ENCODE measurements at places on chromosomes 11 and 22.
A peak's percentile ranks its signal among the peaks of the same experiment; 100 is the strongest.

GRCh38 chr11:120985718-120986569, 38.0 kb upstream of the TBCEL start:
- peak; percentile 44 for DNase-seq

- DNase-seq: no peak
These were observed 12.0 kb upstream of the TMPRSS13 start for GRCh38 chr11:117941163-117941707.

DNA sequence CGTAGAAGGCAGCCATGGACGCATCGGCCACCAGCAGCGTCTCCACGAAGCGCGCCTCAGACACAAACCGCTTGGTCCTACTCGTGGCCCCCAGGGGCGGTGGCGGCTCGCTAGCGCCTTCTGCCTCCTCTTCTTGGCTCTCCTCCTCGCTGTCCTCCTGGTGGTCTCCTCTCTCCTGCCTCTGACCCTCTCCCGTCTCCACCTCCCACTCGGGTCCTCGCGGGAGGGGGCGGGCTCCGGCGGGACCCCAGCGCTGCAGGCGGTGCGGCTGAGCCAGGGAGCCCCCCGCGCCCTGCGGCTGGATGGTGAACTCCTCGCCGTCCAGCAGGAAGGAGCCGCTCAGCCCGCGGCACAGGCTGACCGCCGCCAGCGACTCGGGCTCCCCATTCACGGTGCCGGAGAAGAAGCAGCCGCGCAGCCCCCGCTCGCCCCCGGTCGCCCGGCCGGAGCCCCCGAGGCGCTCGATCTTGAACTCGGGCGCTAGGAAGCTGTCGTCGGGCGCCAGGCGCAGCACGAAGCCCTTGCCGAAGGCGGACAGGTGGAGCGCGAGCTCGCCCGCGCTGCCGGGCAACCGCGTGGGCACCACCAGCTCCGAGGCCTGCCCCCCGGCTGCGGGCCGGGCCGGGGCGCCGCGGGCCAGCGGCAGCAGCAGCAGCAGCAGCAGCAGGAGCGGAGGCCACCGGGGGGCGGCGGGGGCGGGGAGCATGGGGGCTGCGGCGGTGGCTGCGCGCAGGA, 661 bp downstream of the ADAMTS8 start:
- no peak for DNase-seq

DNA sequence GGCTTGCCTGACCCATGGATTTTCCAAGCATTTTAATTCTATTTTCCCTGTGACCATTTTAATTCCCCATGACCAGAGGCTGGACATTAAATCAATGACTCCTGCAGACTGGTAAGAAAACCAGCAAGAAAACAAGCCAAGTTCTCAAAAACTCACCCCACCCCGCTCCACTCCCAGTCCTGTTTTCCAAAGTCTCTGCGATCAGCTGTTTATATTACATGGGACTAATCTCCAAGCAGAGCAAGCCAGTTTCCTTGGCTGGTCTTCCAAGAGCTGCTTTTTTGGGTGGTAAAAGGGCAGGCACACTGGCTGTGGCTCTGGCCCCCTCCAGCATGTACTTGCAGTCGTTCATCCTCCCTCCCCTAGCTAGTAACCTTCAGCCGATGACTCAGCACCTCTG, 97.9 kb downstream of the RRAS2 start:
- no peak for DNase-seq

GRCh38 chr11:115873813-115874212, 369.6 kb upstream of the CADM1 start:
- DNase-seq: no peak

GRCh38 chr22:40673017-40673416, 6.3 kb upstream of the MCHR1 start:
- no peak for DNase-seq

- DNase-seq: no peak
These were observed 36.3 kb upstream of the JAM3 start for GRCh38 chr11:134032501-134033091.

DNA sequence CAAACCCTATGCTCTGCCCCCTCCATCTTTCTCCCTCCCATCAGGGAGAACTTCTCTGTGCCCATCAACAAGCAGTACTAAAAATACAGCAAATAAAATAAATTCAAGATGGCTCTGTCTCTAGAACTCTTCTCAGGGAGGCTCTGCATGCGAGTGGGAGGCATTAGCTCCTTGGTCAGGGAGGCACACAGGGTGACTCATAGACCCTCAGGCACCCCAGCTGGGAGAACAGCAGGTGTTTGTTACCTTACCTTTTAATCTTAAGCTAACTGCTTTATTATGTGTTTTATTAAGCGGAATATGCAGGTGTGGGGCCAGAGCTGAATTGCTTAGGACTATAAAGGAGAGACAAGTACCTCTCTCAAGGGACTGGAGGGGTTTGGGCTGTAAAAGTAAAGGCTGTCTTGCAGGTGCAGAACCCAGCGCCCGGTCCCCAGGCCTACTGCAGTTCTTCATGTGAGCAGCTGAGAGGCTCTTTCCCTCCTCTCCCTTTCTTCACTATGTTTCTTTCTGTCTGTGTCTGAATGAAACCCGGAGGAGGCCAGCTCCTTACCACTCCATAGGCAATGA, 20.8 kb downstream of the CSNK2A3 start:
- DNase-seq: no peak

DNA sequence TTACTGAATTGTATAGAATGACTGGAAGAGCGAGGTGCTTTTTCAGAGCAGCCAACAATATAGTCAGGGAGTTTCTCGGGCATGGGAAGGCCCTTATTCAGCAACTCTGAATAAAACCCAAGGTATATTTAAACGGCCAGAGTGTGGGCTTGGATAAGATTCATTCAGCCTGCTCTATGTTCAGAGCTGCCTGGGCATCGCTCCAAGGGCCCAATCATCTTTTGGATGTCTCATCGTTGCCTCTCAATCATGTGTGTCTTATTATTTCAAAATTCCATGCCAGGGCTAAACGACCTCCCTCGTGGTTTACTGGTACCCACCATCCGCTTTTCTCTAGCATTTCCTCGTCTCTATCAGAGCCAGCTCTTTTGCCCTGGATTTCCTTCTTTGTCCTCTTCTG, 19.5 kb upstream of the NTM start:
- no peak for DNase-seq

DNA sequence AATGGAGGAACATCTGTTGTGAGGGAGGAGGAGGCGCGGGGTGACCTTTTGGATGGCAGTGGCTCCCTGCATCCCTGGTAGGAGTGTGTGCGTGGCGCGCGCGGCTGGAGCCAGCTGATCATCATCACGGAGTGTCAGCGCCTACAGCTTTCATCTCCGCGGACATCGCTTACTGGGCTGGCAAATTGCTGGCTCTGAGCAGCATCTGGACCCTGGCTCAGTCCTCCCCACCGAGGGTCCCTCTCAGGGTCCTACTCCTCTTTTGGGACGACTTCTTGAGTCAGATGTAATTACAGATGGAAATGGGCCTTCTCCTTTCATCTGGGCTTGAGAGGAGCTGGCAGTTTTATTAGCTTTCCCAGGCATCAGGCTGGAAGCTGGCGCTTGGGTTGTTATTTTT, 85.3 kb downstream of the CACNA1I start:
- DNase-seq: no peak

GRCh38 chr11:73976451-73977151, 6.0 kb downstream of the UCP2 start:
- DNase-seq: no peak

- DNase-seq: no peak
These were observed 34.2 kb upstream of the PLET1 start for GRCh38 chr11:112294688-112295340.

GRCh38 chr11:35912883-35913624, 30.8 kb upstream of the LDLRAD3 start:
- DNase-seq: no peak

- DNase-seq: no peak
These were observed 22.1 kb upstream of the OR5M8 start for GRCh38 chr11:56513280-56513679.

GRCh38 chr11:121965330-121965729, 150.7 kb downstream of the BLID start:
- no peak for DNase-seq

DNA sequence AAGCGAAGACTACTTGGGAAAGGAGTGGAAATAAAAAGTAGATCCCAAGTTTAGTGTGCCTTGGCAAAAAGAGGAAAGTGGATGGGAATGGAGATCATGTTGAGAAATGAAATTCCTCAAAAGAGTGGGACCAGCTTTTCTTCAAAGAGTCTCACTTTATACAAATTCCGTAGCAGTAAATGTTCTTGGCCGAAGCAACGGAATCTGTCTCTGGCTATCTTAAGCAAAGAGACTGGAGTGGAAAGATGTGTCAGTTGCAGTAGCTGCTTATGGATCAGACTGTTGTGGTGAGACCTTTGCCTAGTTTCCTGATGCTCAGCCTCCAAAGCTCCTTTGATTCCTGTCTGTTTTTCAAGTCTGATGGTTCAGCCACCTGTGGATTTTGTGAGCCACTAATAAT, 73.6 kb downstream of the CSTPP1 start:
- no peak for DNase-seq

DNA sequence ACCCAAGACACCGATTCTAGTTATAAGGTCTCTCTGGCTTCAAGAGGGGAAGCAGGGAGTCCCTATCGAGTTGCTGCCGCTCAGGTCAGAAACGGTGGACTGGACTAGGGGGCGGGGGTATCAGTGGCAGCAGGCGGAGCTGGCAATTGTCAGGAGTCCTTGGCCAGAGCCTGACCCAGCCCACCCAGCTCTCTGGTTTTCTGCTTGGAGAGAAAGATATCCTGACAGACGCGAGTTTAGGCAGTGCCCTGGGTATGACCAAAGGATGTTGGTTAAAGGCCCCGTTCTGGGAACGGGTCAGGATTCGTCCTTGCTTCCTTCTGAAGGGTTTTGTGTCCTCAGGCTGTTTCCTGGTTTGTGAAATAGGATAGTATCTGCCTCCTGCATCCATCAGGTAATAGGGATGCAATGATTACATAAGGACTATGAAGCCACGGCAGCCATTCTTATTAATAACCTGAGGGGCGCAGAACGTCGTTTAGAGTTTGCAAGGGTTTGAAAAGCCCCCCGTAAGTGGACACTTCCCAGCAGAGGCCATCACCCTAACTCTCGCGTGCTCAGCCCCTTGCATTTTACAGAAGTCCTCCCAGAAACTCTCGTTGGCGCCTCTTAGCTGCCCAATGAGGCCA, 700 bp upstream of the DEPDC5 start:
- DNase-seq: peak; percentile 56

GRCh38 chr11:80350541-80350940, 909.7 kb upstream of the TENM4 start:
- no peak for DNase-seq

DNA sequence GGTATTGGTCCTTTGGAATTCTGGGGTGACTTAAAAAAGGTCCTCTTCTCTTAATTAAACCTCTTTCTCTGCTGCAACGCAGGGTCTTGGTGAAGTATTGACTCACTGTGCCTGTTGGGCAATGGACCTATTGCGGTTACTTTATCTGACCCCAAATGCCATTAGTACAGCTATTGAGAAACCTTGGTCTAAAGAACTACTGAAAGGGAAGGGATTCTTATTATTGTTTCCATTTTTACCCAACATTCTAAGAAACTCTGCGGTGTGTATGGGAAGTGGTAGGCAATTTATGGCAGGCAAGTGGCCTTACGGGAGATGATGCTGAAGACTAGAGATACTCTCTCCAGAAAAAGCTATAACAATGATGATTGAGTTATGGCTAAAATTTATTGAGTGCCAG, 12.5 kb downstream of the SLC6A5 start:
- DNase-seq: no peak

DNA sequence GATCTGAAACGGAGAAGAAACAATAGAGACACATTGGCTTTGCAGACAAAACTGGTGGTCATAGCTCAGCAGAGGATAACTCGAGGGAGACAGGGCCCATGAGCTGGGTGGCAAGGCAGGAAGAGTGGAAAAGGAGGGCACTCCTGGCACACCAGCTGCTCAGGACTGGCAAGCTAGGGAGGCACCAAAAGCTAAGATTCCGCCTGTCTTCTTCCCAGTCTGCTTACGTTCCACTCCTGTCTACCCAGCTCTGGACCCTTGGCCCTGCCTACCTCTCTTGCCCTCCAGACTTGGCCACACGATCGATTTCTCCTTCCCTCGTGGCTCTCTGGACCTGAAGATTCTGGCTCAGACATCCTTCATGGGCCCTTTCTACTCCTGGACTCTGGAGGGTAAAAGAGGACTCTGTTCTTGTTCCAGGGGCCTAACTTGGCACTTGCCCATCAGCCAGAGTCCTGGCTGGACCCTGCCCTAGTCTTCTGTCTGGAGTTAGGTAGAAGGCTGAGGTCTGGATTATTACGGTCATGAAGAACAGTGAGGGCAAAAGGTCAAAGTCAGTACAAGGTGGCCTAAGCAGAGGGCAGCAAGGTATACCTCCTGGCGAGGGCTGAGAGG, 115.2 kb upstream of the PITPNB start:
- DNase-seq: no peak

GRCh38 chr22:23014250-23014649, 56.1 kb upstream of the GNAZ start:
- DNase-seq: no peak

- no peak for DNase-seq
These were observed 455.1 kb upstream of the ARHGAP42 start for GRCh38 chr11:100232006-100232405.

DNA sequence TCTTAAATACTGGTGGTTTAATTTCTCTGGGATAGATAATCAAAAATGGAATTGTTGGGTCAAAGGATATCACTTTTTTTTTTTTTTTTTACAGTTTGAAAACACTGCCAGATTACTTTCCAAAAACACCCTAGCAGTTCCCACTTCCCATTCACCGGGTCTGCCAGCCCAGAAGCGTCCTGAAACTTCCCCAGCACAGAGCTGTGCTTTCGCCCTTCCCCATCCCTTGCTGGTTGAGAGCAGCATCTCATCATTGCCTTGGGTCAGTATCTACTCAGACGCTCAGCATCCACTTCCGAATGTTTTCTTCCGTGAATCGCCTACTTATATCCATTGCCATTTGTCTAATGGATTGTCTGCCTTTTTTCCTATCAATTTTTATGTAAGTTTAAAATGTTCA, 5.5 kb downstream of the CERK start:
- no peak for DNase-seq

- DNase-seq: no peak
These were observed 789.6 kb downstream of the DLG2 start for GRCh38 chr11:84837402-84838069.

DNA sequence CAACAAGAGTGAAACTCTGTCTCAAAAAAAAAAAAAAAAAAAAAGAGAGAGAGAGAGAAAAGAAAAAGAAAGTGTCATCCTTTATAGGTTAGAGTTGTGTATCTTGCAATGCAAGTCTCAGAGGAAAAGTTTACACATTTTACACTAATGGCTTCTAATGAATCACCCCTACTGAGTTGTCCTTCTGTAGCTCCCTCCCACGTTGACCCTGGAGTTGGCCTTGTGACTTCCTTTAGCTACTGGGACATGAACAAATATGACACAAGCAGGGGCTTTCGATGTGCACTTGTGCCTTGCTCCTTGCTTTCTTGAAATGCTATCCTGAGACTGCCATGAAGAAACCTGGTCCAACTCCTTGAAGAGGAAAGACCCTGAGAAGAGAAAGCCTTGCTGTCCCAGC, 2.4 kb upstream of the SMCO4 start:
- no peak for DNase-seq

- DNase-seq: no peak
These were observed 64.7 kb downstream of the DENND5A start for GRCh38 chr11:9200471-9200870.

DNA sequence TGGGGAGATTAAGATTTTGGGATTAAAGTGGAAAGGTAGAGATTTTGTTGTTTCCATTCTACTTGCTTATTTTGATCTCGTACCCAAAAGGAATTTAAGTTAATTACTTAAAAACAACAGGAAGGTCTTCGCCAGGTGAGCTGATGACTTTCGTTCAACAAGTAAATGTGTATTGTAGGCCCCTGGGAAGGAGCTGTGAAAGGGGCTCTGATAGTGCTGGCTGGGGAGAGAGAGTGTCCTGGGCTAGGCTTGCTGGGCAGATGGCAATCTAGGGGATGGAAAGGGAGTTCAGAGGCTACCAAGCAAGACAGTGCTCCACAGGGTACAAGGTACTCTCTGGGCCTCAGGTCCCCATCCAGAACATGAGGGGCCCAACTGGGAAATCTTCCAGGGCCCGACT, 189.4 kb downstream of the CEP164 start:
- DNase-seq: no peak

Measured in NCI-H1930 (cell line).